ENCODE measurements at places on chromosomes 6 and 20. TPM values are rescaled to one million over a fixed set of nuclear protein-coding genes. Genes with fewer than 3 reads are reported as not detected.
A peak's percentile ranks its signal among the peaks of the same experiment; 100 is the strongest.

DNA sequence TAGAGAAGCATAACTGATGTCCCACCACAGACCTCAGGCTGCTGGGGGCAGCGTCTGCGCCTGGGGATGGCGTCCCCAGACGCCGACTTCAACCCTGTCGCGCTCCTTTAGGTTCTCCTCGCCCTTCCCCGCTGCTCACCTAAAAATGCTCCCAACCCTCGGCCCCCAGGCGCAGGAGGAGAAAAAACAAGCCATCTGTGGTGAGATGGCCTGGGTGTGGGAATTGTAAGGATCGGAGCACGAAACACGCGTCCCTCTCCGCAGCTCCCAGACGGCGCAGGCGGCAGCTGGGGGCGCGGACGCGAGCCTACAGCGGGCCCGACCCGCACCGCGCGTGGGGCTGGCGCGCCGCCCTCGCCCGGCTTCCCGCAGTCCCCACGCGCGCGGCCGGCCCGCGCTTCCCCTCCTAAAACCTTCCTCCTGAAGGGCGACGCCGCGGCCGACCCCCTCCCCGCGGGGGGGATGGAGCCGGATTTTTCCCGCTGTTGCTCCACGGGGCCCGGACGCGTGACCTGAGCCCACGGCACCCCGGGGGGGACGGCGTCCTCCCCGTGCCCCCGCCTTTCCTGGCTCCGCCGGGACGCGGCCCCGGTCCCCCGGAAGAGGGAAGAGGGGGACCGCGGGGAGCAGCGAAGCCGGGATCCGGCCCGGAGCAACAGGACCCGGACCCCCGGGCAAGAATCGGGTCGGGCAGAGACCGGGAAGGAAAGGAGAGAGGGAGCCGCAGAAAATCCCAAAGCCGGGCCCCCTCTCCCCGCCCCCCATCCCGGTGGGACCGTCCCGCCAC is 611 bp downstream of the EPB41L2 start:
- H3K27ac ChIP-seq = peak overlapping the region; percentile 91
- no peak for DNase-seq
- peak overlapping the region; percentile 85 for H3K4me3 ChIP-seq
- H3K4me1 ChIP-seq = peaks cover 17% of the 10 kb centered on the region
- H3K27me3 ChIP-seq = peaks cover 20% of the 10 kb centered on the region

The SLC52A3 gene
- 0.38 TPM for total RNA-seq

DNA sequence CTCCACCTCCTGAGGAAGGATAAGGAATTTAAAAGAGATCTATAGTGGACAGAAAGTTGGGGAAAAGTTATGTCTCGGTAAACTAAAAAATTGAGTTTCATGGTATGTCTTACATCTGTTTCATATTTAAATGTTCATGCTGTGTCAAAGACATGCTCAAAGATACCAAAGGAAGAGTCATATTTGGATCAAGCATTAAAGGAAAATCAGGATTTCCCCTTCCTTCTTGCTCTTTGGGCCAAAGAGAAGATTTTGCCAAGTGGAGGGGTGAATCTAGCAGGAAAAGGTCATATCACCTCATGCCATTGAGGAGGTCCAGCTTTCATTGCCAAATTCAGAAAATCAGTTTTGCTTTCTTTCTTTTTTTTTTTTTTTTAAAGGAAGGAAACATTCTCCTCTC is 192.4 kb downstream of the OGFRL1 start:
- H3K36me3 ChIP-seq = no peaks in the 10 kb centered on the region
- no peaks in the 10 kb centered on the region for H3K27me3 ChIP-seq
- H3K27ac ChIP-seq = no peak overlapping the region
- peaks cover 2% of the 10 kb centered on the region for H3K4me1 ChIP-seq
- H3K4me3 ChIP-seq = no peak overlapping the region

The EMILIN3 gene
- 0.96 TPM for total RNA-seq

DNA sequence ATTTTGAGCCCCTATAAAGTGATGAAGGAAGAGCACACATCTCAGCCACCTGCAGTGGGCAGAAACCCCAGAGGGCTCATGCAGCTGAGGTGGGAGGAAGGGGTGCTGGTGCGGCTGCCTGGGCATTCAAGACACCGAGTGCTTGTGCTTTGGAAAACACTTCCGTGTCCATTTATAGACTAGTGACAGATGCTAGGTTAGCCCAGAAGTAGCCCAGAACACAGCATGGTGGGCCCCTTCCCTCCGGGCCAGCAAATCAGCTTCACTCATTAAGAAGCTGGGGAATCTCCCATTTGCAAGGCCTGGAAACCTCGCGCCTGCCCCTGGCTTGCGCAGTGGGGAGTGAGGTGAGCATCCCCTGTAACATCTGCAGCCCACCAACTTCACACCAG is 12.9 kb downstream of the BEND3 start:
- no peaks in the 10 kb centered on the region for H3K27me3 ChIP-seq
- no peak for DNase-seq
- H3K36me3 ChIP-seq = peaks cover 6% of the 10 kb centered on the region

- peaks cover 4% of the 10 kb centered on the region for H3K4me1 ChIP-seq
- H3K27ac ChIP-seq = peak overlapping the region; percentile 19
- no peak for DNase-seq
- no peak overlapping the region for H3K4me3 ChIP-seq
These were observed 12.6 kb downstream of the DYNLT1 start for GRCh38 chr6:158631678-158632537.

The GPX5 gene
- not detected for total RNA-seq

DNA sequence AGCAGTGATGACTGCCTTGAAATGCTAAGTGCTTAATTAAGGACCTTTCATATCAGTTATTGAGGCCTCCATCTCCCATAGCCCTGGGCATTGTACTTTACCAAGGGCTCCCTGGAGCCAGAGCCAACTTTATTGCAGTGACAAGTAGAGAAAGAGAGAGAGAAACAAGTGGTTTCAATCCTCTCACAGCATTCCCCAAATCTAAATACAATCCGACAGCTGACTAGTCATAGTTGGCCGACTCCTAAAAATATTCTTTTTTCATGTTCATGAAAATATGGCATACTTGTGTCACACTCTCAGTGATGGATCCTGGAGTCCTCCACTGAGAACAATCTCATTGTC is 127.0 kb upstream of the TFAP2D start:
- H3K27ac ChIP-seq = no peak overlapping the region
- H3K4me1 ChIP-seq = peaks cover 6% of the 10 kb centered on the region
- no peaks in the 10 kb centered on the region for H3K36me3 ChIP-seq
- no peak for DNase-seq
- H3K4me3 ChIP-seq = no peak overlapping the region

- DNase-seq = no peak
- no peak overlapping the region for H3K4me3 ChIP-seq
- H3K27ac ChIP-seq = peak overlapping the region; percentile 34
- no peaks in the 10 kb centered on the region for H3K27me3 ChIP-seq
- H3K36me3 ChIP-seq = peaks cover 2% of the 10 kb centered on the region
These were observed 94.8 kb downstream of the IPCEF1 start for GRCh38 chr6:154261688-154262397.

DNA sequence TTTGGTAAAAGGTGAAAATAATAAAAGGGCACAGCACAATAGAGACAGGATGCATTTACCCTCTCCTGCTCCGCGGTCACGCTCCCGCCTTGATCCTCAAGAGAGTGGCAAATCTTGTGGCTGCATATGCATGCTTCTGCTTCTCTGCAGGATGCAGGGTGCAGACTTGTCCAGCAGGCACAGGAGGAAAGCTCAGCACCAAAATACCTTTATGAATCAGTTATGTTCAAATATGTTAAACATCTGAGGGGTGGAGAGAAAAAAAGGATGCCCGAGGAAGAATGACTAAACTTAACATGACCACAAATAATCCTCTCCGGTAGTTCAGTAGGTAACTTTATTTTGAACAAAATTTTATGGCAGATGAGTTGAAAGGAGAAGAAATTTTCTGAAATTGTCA is 366.1 kb upstream of the SOX4 start:
- H3K36me3 ChIP-seq = peaks cover 9% of the 10 kb centered on the region
- peaks cover 7% of the 10 kb centered on the region for H3K4me1 ChIP-seq
- no peaks in the 10 kb centered on the region for H3K27me3 ChIP-seq
- no peak overlapping the region for H3K4me3 ChIP-seq
- no peak for DNase-seq

- H3K27ac ChIP-seq = peak overlapping the region; percentile 99
- peak; percentile 76 for DNase-seq
- H3K36me3 ChIP-seq = peaks cover 7% of the 10 kb centered on the region
These were observed 60.0 kb downstream of the TRIM27 start for GRCh38 chr6:28863604-28864325.

Measured in progenitor cell of endocrine pancreas (in vitro differentiated cells).